CD4-positive, alpha-beta T cell treated with Interleukin-10 for 1 hour (primary cell): ENCODE measurements at places on chromosomes 6 and 20.

DNA sequence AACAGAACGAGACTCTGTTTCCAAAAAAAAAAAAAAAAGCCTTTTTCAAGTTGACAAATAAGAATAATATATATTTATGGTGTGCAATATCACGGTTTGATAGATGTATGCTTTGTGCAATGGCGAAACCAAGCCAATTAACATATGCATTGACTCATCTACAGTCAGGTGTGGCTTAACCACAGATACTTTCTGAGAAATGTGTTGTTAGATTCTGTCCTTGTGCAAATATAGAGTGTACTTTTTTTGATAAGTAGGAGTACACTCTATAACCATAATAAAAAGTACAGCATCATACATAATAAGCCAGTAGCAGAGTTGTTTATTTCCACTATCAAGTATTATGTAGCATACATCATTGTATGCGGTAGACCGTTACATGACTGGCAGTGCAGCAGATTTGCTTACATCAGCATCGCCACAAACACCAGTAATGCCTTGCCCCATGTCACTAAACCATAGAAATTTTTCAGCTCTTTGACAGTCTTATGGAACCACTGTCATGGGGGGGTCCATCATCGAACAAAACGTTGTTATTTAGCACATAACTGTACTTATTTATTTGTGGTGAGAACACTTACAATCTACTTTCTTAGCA lies 59.2 kb downstream of the TMEM170B start:
- no peak for DNase-seq

DNA sequence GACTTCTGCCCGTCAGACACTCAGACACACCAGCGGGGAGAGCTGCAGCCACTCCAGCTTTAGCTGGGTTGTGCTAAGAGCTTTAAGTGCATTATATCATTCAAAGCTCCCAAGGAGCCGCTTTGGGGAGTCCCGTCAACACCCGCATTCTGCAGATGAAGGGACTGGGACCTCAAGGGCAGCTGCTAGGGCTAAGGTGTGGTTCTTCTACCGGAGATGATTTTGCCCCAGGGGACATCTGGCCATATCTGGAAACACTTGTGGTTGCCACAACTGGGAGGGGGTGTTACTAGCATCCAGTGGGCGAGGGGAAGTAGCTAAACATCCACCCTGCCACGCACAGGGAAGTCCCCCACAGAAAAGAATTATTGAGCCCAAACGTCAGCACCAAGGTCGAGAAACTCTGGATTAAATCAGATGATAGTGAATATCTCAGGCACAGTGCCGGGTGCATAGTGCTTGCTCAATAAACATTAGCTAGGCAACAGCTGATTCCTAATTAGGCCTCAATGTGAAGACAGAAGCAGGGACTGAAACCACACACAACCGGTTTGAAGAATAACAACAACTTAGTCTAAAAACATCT lies 29.6 kb downstream of the PMEPA1 start:
- no peak for DNase-seq

- no peak for DNase-seq
Observed at GRCh38 chr6:53418288-53418687, 69.5 kb upstream of the ELOVL5 start.

DNA sequence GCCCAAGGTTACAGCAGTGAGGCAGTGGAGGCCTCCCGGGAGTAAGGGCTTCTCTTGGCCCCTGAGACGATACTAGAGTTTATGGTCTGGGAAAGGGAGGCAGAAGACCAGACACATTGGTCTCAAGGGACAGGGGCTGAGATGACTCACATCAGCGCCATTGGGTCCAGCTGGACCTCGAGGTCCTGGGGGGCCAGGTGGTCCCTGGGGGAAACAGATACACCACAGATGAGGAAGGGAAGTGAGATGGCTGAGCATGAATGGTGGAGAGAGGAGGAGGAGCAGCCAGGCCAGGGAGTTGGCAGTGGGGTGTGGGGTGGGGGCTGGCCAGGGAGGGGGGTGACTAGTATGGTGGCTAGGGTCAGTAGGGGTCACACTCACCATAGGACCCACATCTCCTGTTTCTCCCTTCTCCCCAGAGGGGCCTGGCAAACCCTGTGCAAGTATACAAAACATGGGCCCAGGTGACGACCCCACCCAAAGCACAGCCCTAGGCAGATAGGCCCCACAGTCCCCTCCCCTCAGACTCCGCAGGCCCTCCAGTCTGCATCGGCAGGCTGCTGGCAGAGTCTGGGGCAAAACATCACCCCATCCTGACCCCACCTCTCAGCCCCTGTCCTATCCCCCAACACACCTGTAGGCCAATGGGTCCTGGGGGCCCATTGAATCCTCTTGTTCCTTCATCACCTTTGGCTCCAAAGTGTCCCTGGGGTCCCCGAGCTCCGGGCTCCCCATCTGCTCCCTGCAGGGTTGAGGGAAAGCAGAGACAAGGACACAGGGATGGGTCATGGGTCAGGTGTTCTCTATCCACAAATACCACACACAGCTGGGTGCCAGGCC lies 21.9 kb downstream of the COL11A2 start:
- no peak for DNase-seq

DNA sequence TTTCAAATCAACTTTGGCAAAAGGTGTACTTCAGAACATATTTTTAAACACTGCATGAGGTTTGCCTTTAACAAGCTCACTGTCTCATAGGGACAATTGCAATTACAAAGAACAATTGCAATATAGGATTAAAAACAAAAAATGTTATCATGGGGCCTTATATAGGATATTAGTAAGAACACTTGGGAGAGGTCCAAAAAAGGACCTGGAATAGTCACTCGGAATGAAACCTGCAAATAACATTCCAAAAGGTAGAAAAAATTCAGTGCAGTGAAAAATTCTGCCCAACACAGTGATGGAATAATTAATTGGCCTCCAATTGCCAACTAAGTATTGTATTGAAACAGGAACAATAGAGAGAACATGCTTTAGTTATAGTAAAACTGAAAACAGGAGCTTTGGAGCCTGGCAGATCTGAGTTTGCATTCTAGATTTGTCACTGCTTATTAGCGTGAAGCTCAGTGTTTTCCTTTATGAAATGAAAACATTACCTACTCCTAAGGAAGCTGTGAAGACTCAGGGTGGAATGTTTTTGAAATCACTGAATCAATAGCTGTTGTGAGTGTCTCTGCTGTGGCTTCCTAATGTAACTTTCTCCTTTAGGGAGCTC lies 172.6 kb upstream of the BMP5 start:
- no peak for DNase-seq

DNA sequence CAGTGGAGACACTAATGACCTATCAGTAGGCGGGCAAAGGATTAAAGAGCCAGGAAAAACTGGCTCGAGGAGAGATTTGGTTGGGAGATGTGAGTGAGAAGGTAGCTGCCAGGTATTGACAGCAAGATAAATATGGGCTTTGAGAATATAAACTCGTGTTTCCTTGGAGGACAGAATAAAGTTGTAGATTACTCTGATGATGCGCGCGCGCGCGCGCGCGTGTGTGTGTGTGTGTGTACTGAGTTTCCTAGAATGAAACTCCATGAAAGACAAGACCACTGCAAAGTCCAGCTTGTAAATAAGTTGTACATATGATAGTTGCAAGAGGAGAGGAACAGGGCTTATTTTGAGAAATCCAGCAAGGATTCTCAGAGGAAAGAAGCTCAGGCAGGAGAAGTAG lies 13.3 kb upstream of the TREM2 start:
- DNase-seq, result no peak

DNA sequence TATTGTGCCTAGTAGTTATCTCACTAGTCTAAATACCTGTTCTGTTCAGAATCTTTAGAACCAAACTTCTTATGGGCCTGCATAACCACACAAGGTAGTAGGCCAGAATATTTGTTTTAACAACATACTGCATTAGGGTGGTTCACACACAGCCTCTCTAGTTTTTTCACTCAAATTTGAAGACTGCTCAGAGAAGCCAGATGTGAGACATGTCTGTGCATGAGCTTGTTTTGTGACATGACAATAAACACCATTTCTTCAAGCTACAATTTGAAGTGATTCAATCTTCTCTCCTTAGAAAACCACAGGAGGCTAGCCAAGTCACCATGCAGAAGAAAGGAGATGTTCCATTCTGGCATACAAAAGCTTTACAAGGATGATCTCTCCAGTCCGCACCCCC lies 135.6 kb downstream of the MMS22L start:
- no peak for DNase-seq

DNA sequence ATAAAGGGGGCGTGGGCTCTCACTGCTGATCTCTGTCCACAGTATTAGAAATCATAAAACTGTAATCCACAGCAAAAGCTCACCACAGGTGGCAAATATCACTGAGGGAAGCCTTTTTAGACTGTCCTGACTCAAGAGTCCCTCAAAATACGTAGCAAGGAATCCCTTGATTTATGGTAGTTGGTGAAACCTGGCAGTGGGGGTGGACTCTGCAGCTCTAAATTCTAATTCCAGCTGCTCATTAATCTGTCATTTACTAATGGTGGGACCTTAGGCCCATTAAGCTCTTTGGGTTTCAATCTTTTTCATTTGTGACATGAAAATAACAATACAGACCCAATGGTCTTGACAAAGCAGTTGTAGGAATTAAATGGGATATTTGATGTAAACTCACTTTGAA lies 32.3 kb downstream of the GMDS start:
- DNase-seq, result no peak

DNA sequence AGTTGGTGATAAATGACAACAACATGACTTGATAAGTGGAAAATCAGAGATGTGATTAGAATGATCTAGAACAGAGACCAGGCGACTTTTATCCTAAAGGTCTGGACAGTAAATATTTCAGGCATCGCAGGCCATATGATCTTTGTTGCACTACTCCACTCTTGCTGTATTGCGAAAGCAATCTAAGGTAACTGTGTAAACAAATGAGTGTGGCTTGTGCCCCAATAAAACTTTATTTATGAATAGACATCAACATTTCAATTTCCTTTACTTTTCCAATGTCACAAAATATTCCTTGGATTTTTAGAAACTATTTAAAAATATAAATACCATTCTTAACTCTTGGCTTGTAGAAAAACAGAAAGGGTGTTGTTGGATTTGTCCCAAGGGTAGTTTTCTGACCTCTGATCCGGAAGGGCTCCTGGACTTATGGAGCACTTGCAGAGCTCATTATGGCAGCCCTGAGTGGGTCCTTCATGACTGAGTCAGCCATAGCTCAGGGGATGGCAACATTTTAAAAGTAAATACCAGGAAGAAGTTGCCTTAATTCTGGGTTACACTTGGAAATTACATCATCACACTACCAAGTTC lies 34.5 kb downstream of the IL20RA start:
- DNase-seq, result no peak

DNA sequence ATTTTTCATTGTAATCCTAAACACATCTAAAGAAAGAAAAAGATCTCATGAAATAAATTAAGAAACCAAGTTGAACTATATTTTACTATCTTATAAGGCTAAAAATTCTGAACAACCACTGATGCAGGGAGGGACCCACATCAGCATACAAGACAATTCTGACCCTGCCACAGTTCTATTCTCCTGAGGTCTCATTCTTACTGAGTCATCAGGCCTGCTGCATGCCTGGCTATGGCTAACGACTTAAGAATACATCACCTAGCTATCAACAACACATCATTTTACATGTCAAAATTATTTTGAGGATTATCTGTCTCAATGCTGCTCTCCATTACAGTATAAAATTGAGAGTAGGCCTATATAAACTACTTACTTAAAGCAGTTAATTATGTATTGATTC lies 52.9 kb downstream of the FBXL4 start:
- no peak for DNase-seq

GRCh38 chr6:168131464-168132415 lies 52.7 kb upstream of the FRMD1 start:
- DNase-seq, result no peak

- DNase-seq, result no peak
Observed at GRCh38 chr6:56516003-56516402, 126.7 kb downstream of the DST start.

DNA sequence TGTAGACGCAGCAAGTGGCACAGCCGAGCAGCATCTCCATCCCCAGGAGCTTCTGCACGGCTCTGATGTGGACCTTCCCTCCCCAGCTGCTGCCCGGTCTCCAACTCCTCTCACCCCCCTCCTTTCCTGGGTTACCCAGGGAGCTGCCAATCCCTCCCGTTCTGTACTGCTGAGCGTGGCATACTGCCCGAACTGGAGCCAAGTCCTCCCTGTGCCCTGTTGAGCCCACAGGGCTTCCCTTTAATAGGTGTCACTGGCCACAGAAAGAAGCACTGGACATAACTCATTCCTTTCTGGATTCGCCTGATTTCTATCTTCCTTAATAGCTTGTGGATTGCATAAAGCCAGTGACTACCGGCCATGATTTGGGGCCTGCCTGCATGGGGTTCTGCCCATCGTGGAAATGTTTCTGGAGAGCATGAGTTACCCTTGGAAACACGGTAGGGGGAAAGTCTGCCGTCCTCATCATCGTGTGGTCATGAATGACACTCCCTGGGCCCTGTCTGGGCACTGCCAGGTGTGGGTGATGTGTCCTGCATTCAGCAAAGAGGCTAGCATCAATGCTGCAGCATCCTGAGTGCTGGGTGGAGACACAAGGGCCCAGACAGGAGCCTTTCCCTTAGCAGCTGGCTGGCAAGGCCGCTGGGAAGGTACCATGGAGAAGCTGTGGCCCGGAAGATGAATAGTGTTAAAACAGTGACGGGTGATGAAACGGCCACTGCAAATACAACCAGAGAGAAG lies 189.7 kb downstream of the SYNDIG1 start:
- no peak for DNase-seq

DNA sequence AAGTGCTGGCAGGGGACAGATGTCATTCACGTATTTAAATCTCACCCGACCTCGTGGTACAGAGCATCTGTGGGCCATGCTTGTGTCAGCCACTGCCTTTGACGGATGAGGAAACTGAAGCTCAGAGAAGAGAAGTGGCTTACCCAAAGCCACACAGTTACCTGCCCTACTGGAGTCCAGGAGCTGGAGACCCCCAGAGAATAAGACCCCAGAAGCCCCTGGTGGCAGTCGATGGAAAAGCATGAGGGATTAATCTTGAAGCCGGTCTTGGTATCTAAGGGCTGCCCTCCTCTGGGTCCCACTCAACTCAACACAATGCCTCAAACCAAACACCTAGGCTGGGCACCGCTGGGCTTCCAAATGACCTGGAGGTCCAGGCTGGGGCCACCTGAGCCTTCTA lies 83.1 kb downstream of the GRM4 start:
- DNase-seq, result no peak

GRCh38 chr6:166244353-166245045 lies 63.7 kb downstream of the PRR18 start:
- DNase-seq, result peak; percentile 30

DNA sequence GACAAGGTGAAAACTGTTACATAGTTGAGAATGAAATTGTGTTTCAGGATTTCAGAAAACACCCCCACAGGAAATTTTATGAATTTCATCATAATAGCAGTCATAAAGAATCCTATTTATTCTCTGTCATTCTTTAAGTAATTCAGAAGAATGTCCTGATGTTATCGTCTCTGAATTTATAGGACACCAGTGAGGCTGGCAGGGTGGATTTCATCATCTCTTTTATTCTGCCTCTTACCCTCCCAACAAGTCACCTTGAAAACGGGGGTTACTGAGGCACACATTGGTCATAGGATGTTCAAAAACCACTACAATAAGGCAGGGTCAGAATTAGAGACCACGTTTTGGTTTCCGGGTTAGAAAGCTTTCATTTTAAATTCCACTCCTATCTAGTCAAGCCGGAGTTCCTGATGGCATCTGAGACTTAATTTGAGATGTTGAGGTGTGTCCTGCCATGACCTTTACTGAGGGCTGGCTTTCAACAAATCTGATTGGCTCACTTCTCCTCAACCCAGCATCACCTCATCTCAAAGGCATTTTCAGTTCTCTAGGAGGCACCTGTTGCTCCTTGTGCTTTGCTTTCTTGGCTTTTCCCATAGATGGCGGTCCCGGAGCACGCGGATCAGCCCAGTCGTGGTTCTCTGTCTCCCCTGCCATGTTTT lies 230.6 kb upstream of the SUPT3H start:
- no peak for DNase-seq
